Stimulated activated CD4-positive, alpha-beta T cell treated with anti-CD3 and anti-CD28 coated beads, Interleukin-1b, Interleukin-23, amount 100 ng/mL, for 24 hours (primary cell): ENCODE measurements at places on chromosomes 3 and 15.

GRCh38 chr3:184255291-184256039 is 5.9 kb downstream of the CAMK2N2 start:
- DNase-seq, result no peak

DNA sequence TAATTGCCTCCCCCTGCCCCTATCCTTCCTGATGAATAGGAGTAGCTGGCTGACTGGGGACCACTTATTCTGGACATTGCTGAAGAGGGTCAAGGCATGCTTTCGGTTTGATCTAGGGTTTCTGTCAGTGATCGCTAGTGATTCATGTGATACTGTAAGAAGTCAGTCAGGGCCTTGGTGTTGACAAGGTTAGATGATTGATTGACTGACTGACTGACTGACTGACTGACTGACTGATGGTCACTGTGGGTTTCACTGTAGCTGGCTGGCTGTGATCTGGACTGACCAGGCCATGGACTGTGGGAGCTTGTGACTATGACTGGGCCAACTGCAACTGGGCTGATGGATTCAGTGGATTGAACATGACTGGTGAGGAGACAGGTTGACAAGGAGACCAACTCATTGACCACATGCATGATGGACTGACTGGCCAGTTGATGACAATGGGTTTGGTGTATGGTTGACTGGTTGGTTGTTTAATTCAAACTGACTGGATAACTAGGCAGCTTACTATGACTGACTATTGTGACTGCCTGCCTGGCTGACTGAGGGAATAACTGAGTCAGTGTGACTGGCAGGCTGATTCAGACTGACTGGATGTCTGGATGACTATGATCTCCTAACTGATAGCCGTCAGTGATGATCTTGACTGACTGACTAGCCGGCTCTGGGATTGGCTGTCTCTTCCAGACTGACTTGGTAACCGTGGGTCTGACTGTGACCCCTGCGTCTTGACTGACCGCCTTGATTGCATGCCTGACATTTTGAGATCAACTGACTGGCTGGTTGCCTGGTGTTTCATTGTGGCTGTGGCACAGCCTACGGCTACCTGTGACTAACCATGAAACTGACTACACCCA is 509.9 kb downstream of the SHQ1 start:
- peak; percentile 56 for DNase-seq

DNA sequence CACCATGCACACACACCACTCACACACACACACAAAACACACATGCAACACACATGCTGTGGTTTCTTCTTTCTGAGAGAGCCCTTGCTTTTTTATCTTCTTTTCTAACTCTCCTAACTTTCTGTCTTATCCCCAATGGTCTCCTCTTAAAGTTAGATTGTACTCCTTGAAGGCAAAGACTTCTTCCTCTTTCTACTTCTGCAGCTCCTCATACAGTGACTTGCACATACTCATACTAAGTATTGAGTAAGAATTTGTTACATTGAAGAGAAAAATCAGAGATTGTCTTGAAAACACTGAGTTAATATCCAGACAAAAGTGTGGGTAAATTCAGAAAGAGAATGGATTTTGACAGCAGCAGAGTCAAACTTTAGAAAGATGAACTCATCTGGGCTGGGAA is 64.4 kb downstream of the GTPBP8 start:
- DNase-seq, result no peak

GRCh38 chr3:52286777-52287110 is 884 bp upstream of the GLYCTK start:
- no peak for DNase-seq

DNA sequence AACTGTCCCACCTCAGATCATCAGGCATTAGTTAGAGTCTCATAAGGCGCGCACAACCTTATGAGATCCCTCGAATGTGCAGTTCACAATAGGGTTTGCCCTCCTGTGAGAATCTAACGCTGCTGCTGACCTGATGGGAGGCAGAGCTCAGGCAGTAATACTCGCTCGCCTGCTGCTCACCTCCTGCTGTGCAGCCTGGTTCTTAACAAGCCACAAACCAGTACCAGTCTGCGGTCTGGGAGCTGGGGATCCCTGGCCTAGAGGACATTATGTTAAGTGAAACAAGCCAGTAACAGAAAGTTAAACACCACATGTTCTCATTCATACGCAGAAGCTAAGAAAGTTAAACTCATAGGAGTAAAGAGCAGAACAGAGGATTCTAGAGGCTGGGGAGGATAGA is 47.0 kb downstream of the MAP3K13 start:
- DNase-seq, result no peak

GRCh38 chr3:63557912-63558311 is 94.6 kb upstream of the SNTN start:
- DNase-seq, result no peak

DNA sequence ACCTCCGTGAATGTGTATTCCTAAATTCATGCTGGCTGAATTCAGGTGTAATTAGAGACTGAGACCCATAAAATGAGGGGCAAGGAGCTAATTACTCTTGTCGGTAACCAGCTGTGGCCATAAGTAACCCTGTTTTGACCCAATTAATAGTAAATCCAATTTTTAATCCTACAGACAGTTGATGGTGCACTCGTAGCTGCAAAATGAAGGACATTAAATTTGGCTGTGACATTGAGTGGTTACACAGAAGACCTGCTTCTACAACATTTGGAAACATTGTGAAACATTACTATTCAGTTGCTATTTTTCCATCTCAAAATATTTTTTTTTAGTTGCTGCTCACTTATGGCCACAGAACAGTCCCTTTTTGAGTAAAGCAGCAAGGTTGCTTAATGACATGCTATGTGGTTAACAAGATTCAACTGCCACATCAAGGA is 33.0 kb downstream of the MBNL1 start:
- no peak for DNase-seq

DNA sequence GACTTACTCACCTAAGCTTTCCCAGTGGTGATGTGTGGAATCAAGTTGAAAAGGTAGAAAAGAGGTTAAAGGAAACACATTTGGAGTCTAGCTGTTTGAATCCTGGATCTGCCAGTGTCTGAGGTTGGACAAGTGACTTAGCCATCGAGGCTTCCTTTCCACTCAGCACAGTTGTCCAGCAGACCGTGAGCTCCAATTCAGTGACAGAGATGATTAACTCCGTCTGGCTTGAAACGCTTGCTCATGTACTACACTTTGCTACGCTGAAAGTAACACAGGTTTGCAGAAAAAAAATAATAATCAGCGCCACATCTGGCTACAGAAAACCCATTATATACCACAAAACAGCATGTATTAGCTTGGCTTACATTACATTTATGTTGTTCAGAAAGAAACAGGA is 364.9 kb upstream of the MCTP2 start:
- DNase-seq, result no peak

DNA sequence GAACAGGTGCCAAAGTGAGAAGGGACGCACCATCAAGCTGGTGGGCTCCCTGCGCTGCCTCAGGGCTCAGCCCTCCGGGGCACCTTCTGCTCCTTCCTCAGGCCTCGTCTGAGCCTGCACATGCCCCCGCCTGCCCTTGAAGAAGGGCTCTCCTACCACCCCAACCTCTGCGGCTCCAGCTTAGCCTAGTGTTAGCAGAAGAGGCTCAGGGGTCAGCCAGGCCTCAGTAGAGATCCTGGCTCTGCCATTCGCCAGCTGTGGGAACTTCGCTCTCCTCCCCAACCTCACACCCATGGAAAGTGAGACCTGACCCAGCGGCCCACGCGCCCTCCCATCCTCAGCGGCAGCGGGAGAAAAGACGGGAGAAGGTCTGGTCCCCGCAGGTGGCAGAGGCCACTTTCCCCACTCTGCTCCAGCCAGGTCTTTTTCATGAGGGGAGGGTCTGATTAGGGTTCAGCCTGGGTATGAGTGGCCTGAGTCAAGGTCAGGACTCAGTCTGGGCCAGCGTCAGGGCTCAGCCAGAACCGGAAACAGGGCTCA is 8.2 kb downstream of the GRIP2 start:
- DNase-seq, result no peak

GRCh38 chr3:120025520-120025919 is 68.7 kb downstream of the GSK3B start:
- DNase-seq, result no peak

GRCh38 chr15:75945953-75946352 is 42.3 kb downstream of the FBXO22 start:
- DNase-seq, result no peak

GRCh38 chr3:98246142-98246541 is 17.9 kb upstream of the OR5H6 start:
- DNase-seq, result no peak

- no peak for DNase-seq
Measured at GRCh38 chr15:49573421-49573820, 47.2 kb downstream of the FAM227B start.

DNA sequence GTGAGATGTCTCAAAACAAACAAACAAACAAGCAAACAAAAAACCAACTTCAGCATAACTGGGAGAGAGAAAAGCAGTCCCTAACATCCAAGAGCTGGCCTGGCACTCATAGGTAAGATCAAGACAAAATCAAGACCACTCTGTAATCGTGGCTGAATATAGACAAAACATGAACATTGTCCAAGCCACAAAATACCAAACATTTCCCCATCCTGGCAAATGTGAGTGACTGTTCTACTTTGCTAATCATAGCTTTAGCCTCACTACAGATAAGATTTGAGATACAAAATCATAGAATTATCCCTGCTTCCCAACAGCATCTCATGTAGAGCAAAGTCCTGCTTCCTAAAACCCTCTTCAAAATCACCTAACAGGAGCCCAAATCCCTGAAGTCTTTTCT is 116.7 kb upstream of the PRTG start:
- DNase-seq, result no peak

DNA sequence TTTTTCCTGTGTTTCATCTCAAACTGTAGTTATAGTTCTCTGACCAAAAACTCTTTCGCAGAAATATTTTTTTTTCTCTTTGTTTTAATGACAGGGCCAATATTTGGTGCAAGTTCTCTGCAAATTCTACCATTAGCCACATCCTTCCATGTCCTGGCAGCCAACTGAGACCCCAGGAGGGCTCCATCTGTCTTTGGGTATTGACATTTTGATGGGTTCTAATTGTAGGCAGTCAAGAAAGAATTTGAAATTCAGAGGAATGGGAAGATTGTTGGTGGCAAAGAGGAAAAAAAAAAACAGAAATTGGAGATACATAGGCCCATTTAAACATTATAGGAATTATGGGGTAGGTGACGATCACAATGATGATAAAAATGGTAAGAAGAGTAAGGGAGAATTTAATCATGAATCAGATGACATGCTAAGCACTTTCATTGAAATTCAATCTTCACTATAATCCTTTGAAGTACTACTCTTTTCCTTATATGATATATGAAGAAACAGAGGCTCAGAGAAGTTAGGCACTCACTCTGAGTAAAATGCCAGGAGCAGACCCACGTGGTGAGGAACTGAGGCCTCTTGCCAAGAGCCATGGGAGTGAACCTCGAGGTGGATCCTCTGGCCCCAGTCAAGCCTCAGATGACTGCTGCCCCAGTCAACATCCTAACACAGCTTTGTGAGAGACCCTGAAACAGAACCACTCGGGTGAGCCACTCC is 151.4 kb downstream of the PDZRN3 start:
- no peak for DNase-seq

- DNase-seq, result no peak
Measured at GRCh38 chr3:12986986-12987385, 86.2 kb downstream of the IQSEC1 start.

GRCh38 chr3:58531555-58531954 is 5.4 kb downstream of the ACOX2 start:
- no peak for DNase-seq

DNA sequence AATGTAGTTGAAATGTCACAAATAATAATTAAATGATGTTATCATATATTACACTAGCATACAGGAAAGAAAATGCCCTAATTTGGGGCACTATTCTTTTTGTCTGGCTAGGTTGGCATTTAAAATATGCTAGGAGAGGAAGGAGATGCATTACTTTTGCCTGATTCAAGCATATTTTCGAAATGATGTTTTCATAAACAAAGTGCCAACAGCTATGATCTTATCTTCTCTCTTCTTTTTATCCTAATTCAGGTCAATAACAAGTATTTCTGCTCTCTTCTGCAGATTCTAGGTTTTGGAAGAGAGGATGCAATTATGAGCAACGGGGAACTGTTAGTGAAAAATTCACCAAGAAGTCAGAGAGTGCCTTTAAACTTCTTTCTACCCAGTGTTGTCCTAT is 55.8 kb upstream of the NR2F2 start:
- DNase-seq, result no peak

- DNase-seq, result no peak
Measured at GRCh38 chr15:57500256-57500655, 91.4 kb upstream of the MYZAP start.

GRCh38 chr15:62644889-62645742 is 397.4 kb upstream of the TPM1 start:
- no peak for DNase-seq
